Cardiac septum (tissue), 1 donor: ENCODE measurements at places on chromosomes 3 and 15.

- no peak for DNase-seq
Observed at GRCh38 chr15:48782911-48783310, 28.0 kb downstream of the CEP152 start.

GRCh38 chr3:139198186-139198585 is 145.6 kb upstream of the MRPS22 start:
- DNase-seq = no peak

DNA sequence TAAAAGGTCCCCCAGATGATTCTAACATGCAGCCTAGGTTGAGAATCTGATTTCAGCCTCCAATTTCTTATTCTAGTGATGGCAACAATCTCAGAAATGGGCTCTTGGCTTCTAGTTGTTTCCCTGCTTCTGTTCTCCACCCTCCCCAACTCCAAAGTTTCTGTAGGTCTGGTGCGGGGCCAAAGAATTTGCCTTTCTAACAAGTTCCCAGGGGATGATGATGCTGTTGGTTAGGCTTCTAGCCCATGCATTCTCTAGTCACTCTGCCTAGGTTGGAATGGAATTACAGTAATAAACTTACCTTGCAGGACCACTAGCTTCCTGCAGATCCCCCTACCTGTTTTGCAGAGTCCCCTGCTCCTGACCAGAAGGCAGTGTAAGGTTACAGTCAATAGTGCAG is 103.2 kb upstream of the PPP2R3A start:
- no peak for DNase-seq

DNA sequence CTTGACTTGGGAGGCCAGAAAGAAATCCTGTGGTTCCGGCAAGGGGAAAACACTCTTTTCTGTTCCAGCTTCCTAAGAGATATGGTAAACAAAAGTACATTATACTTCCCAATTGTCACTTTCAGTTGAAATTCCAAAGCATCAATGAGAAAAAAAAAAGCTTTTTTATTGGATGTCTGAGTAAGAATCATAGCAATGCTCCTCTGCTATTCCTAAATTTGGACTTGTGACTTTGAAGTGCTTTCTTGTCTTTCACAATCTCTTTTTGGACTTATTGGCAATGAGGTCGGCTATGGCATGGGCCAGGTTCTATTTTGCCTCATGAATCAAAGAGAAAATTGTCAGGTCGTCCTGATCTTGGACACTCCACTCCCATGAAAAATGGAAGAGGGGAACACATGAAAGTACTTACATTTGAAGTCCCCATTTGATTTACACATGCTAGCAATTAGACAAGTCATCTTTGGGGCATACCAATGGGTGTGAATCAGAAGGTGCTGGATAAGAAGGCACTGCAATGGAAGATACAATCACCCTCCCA is 170.5 kb downstream of the GREM1 start:
- DNase-seq = no peak

GRCh38 chr3:66472313-66473134 is 28.3 kb downstream of the LRIG1 start:
- DNase-seq = no peak

GRCh38 chr15:81209635-81210034 is 13.0 kb downstream of the IL16 start:
- DNase-seq = no peak

DNA sequence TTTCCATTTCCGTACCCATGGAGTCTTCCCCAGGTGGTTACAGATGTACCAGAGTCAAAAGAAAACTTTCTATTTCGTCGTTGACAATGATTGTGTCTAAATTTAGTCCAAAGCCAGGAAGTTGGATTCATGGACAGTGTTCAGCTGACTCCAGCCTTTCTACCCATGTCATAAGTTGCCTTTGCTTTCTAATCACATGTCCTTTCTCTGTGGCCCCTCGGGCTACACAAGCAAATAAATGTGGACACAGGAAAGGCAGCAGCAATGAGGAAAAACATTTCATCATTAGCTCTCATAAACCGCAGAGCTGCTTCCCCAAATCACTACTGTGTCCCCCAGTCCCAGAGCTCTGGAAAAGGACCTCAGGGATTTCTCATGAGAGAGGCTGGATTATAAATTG is 82.0 kb downstream of the USF3 start:
- no peak for DNase-seq

- no peak for DNase-seq
Observed at GRCh38 chr3:168531116-168531515, 435.4 kb upstream of the GOLIM4 start.

DNA sequence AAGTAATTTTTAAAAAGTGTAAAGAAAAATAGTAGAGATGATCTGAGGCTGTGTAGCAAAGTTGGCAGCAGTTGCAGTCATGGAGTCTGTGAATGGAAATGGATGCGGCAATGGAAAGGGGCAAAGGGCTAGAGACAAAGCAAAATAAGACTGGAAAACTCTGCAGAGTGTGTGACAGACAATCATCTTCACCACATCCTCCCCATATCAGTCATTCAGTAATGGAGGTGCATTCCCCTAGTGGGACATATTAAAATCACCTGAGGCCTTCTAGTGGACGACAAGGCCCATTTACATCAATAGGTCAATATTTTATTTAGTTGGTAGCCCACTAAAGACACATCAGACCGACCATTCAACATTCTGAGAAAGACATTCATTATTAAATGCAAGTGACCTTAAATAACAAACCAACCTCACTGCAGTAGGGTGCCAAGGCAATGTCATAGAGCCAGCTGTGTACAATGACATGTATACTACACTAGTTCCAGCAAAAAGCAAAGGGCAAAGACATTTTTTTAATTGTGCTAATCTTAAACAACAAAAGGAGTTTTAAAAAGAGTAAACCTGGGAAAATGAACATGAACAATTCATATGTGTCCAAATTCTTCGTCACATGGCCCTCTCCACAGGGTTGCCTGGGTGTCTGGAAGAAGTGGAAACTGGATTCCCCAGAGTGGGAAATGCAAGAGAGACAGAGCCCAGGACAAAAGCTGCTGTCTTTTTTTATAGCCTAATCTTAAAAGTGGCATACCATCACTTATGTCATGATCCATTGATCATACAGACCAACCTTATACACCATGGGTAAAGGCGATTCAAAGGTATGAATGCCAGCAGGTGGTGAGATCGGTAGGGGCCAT is 15.6 kb upstream of the RAP2B start:
- no peak for DNase-seq

- no peak for DNase-seq
Observed at GRCh38 chr3:102530415-102531181, 95.8 kb downstream of the ZPLD1 start.

DNA sequence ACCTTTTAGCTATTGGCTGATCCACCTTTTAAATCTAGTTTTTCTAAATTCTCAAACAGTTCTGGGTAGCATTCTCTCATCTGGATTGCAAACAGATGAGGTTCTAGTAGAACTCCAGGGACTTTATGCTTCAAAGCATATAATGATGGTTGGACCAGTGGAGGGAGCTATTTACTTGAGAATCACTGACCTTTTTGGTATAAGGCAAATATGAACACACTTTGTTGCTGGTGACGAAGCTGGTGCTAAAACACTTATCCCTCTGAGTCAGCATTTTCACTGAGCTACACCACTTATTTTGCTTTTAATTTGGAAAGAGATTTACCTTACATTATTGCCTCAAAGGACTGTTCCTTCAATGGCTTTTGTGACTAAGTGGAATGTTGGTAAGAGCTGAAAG is 58.6 kb upstream of the SLITRK3 start:
- no peak for DNase-seq

DNA sequence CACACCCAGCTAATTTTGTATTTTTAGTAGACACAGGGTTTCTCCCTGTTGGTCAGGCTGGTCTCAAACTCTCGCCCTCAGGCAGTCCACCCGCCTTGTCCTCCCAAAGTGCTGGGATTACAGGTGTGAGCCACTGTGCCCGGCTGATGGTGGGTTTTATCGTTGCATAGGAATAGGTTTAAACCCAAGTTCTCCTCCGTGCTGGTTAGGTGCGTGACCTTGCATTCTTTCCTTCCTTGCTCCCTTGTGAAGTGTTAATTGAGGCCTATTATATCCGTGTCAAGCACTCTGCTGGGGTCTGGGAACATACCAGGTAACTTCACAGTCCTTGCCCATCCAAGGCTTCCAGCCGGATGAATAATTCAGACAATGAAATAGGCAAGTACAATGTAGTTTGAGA is 19.3 kb upstream of the ETV5 start:
- DNase-seq = no peak

GRCh38 chr3:104764496-104764895 is 602.2 kb upstream of the ALCAM start:
- DNase-seq = no peak

- DNase-seq = no peak
Observed at GRCh38 chr3:155386919-155387318, 93.4 kb upstream of the STRIT1 start.

DNA sequence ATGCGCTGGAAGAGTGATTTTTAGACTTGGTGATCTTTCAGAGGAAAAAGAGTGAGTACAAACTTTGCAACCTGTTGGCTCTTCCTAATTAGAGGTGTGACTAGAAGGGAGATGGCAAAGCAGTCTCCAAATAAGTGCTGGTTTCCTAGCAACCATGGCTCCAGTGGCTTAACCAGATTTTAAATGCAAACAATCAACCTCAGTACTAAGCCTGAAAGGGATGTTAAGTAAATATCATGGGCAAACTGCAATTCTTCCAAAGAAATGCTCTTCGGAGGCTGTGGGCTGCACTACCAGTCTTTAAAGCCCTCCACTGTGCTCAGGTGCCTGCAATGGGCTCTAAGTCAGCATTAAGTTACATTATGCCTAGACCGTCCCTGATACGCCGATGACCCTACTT is 678.1 kb upstream of the CCDC54 start:
- DNase-seq = no peak

GRCh38 chr3:183810643-183811594 is 14.5 kb downstream of the MAP6D1 start:
- DNase-seq = peak; percentile 46

DNA sequence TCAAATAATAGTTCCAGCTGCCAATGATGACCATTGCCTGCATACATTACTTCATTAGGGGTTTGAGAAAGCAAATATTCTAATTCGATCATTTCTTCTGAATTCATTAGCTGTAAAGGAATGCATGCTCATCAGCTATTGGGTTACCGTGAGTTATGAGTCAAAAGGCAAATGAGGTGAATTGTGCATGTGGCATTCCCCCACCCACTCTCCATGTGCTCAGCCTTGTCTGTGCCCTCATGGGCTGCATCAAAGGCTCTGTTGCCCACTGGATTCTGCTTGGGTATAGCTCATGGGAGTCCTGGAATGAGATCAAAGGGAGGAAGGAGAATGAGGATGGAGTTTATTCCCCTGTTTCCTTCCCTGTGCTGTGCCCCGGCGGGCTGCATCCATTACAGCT is 99.3 kb upstream of the CHRNA7 start:
- DNase-seq = no peak

GRCh38 chr3:127220497-127220896 is 27.6 kb downstream of the PRR23E start:
- no peak for DNase-seq

DNA sequence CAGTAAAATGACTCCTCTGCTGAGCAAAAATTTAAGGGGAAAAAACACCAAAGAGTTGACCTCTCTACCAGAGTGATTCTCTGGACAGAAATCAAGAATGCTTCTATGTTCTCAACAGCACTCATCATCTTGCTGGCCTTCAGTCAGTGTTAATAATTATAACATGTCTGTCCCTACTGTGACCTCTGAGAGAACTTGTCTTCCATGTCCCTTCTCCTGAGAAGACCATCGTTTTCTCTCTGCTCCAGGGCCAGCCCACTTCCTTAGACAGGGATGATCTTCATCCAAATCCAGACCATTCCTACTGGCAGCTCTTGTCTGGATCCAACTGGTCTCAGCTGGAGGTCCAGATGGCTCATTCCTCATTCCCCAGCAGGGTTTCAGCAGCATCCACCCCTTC is 139.0 kb upstream of the NECTIN3 start:
- DNase-seq = no peak

GRCh38 chr15:92189166-92189565 is 204.5 kb upstream of the ST8SIA2 start:
- no peak for DNase-seq

DNA sequence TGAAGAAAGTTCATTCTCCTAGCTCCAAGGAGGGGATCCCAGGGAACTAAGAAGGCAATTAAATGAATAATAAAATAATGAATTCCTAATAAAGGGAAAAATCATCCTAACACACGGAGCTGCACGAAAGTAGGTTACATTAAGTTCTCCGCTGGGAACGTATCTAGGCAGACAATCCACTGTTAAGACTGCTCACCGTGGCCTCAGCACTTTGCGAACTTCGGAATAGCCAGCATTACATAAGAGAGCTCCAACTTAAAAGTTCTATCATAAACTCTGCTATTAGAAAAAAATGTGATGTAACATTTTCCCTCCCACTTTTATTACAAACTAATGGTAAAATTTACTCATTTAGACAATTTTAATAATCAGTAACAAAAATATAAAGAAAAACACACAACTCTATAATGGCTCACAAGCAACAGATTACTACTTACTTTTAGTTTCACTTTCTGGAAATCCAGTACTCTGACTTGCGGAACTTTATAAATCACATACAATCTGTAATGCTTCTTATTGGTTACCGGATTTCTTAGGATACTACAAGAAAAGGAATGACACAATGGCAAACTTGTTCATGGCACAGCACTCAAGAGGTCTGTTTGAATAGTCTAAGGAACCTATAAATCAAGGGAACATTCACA is 8.5 kb downstream of the SNRPA1 start:
- no peak for DNase-seq

GRCh38 chr3:10520072-10520471 is 14.7 kb upstream of the ATP2B2 start:
- no peak for DNase-seq

- no peak for DNase-seq
Observed at GRCh38 chr3:40996382-40996781, 202.9 kb upstream of the CTNNB1 start.

DNA sequence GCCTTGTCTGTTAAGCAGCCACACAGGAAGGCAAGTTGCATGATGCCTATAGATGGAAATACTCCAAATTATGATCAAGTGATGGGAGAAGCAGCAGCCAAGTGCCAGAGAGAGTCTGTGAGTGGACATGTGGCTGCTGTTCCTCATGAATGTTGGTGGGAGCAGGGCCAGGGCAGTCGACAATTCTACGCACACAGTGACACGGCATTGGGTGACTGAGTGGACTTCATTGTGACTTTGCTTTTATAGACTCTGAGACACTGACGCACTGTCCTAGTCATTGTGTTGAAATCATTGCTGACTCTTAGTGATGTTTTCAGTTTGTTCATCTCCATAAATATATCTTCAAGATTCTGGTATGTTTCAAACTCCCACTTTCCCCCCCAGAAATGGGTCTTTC is 246.3 kb upstream of the SEMA6D start:
- no peak for DNase-seq

- no peak for DNase-seq
Observed at GRCh38 chr3:112646623-112647022, 5.7 kb upstream of the CCDC80 start.

DNA sequence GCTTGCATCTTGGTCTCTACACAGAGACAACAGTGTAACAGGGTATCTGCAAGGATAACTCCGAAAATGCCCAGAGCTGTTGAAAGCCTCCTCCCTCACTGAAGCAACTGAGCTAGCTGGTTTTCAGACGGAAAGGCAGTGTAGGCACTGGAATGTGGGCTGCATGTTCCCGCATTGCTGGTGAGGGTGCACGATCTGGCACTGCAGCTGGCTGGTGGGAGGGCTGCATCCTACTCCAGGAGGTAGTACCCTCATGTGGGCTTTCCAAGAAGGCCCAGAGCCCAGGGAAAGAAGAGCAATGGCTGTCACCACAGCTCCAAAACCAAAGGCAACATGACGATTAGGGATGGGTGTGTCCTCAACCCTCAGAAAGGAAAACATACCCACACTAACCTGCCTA is 28.7 kb upstream of the RPS17 start:
- DNase-seq = no peak

- no peak for DNase-seq
Observed at GRCh38 chr3:58234516-58234931, 3.1 kb upstream of the ABHD6 start.
